Foreskin melanocyte (primary cell): ENCODE measurements at places on chromosomes 4 and X.
A peak's percentile ranks its signal among the peaks of the same experiment; 100 is the strongest.

- DNase-seq, result no peak
Observed at GRCh38 chr4:7651461-7651921, 216.8 kb upstream of the PSAPL1 start.

DNA sequence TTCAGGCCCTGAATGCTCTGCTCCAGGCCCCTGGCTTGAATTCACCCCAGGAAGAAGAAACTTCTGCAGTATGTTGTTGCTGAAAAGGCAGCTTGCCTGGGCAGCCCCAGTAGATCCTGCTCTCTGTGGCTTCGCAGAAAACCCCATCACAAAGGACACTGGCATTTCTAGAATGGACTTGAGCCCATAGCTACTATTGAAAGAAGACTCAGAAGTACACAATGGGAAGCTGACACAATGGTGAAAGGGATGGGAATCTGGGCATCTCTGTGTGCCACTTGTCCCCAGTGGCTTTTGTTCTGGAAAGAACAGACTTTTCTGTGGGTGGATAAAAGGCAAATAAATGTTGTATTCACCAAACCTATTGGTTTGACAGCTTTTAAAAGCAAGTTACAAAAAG lies 67.4 kb upstream of the SCML1 start:
- no peak for DNase-seq

GRCh38 chrX:133413218-133413925 lies 1.9 kb downstream of the GPC4 start:
- DNase-seq, result no peak

DNA sequence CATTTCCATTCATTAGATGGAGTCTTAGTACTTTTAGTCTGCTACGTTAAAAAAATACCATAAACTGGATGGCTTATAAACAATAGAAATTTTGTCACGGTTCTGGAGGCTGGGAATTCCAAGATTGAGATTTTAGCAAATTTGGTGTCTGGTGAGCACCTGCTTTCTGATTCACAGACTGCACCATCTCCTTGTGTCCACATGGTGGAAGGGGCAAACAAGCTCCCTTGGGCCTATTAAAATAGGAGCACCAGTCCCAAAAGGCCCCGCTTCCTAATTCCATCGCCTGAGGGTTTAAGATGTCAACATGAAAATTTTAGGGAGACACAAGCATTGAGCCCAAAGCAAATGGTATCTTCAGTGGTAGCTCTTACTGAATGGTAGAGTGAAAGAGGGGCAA lies 120.5 kb upstream of the MAP9 start:
- no peak for DNase-seq

- DNase-seq, result peak; percentile 3
Observed at GRCh38 chrX:155179346-155179997, 36.8 kb upstream of the VBP1 start.
